ENCODE measurements at places on chromosomes 4 and X. TPM values are rescaled to one million over a fixed set of nuclear protein-coding genes. Genes with fewer than 3 reads are reported as not detected.

Gene MAGEC1
- total RNA-seq = not detected

Gene ARAP2
- total RNA-seq = 71.4 TPM

Gene RAI2
- total RNA-seq = 18.0 TPM

Gene FGD1
- 3.7 TPM for total RNA-seq

DNA sequence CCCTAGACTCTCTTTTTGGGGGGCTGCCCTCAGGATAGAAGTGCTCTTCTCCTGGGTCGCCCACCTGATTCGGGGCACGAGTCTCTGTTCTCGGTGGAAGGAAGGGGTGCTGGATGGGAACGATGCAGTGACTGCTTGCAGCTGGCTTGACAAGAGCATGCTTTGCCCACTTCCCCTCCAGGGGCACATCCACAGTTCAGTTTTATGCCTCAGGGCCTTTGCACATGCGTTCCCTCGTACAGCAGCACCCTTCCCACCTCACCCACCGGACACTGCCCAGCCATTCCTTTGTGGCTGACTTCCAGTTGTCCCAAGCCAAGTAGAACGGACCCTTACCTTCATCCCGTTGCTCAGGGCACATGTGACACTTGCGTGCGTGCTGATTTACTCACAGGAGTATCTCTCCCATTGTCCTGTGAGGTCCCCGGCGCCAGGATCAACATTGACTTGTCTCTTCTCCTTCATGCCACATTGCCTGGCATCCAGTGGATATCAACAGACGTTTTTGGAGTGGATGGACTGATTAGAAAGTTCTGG is 60.0 kb downstream of the C4orf50 start:
- no peaks in the 10 kb centered on the region for H3K4me1 ChIP-seq
- no peak overlapping the region for H3K4me3 ChIP-seq
- H3K36me3 ChIP-seq = no peaks in the 10 kb centered on the region
- no peaks in the 10 kb centered on the region for H3K27me3 ChIP-seq
- no peak overlapping the region for H3K27ac ChIP-seq
- no peak for DNase-seq

DNA sequence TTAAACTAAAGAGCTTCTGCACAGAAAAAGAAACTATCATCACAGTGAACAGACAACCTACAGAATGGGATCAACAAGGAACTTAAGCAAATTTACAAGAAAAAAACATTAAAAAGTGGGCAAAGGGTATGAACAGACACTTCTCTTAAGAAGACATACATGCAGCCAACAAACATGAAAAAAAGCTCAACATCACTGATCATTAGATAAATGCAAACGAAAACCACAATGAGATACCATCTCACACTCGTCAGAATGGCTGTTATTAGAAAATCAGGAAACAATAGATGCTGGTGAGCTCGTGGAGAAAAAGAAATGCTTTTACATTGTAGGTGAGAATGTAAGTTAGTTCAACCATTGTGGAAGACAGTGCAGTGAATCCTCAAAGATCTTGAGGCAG is 27.8 kb downstream of the PAPSS1 start:
- DNase-seq = no peak
- H3K36me3 ChIP-seq = no peaks in the 10 kb centered on the region
- no peak overlapping the region for H3K4me3 ChIP-seq
- no peaks in the 10 kb centered on the region for H3K27me3 ChIP-seq
- no peaks in the 10 kb centered on the region for H3K4me1 ChIP-seq
- no peak overlapping the region for H3K27ac ChIP-seq

- H3K4me1 ChIP-seq = no peaks in the 10 kb centered on the region
- no peaks in the 10 kb centered on the region for H3K27me3 ChIP-seq
- no peak overlapping the region for H3K27ac ChIP-seq
- H3K36me3 ChIP-seq = peaks cover 4% of the 10 kb centered on the region
- DNase-seq = no peak
- H3K4me3 ChIP-seq = no peak overlapping the region
Observed at GRCh38 chr4:174320494-174321199, 36.9 kb downstream of the CEP44 start.

DNA sequence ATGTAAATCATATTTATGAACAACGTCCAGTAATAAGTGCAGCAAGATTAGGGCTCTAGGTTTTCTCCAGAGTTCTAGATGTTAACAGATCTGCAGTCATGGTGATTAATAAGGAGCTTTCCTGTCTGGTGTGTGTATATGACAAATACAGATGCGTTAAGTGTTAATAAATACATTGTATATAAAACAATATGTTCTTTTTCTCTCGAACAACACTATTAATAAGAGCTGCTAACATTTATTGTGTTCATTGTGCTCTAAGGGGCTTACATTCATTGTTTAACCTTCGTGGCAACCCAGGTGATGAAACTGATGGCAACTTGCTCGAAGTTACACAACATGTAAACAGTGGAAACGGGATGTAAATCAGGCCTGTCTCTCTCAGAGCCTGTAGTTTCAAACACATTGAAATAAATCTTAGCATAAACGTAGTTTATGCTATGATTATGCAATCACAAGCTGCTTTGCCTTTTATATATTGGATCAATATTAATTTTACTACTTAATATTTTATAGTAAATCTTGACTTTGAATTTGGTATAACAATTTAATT is 547 bp upstream of the CLGN start:
- no peaks in the 10 kb centered on the region for H3K4me1 ChIP-seq
- no peak for DNase-seq
- no peaks in the 10 kb centered on the region for H3K36me3 ChIP-seq
- H3K27ac ChIP-seq = no peak overlapping the region

- peaks cover 21% of the 10 kb centered on the region for H3K27me3 ChIP-seq
- H3K4me1 ChIP-seq = no peaks in the 10 kb centered on the region
- no peak for DNase-seq
- no peaks in the 10 kb centered on the region for H3K36me3 ChIP-seq
Observed at GRCh38 chrX:64976673-64977040, 407 bp upstream of the ZC4H2 start.

Data from breast epithelium (tissue), 4 donors.